ENCODE measurements at places on chromosomes 7 and 10. TPM values are rescaled to one million over a fixed set of nuclear protein-coding genes. Genes with fewer than 3 reads are reported as not detected.

DNA sequence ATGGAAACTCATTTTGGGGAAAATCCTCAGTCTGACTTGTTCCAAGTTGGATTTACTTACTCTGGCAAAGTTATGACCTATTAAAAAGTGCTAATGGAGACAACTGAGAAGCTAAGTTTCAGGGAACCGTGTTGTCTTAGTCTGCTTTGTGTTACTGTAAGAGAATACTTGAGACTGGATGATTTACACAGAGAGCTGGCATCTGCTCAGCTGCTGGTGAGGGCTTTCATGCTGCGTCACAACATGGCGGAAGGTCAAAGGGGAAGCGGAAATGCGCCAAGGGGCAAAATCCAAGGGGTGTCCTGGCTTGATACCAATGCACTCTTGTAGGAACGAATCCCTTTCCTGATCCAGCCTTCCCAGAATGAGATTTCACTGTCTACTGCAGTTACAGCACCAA is 46.4 kb downstream of the MTURN start:
- H3K4me3 ChIP-seq, result no peak overlapping the region
- no peaks in the 10 kb centered on the region for H3K36me3 ChIP-seq
- no peak for DNase-seq
- H3K27ac ChIP-seq, result peak overlapping the region; percentile 92
- no peaks in the 10 kb centered on the region for H3K27me3 ChIP-seq

DNA sequence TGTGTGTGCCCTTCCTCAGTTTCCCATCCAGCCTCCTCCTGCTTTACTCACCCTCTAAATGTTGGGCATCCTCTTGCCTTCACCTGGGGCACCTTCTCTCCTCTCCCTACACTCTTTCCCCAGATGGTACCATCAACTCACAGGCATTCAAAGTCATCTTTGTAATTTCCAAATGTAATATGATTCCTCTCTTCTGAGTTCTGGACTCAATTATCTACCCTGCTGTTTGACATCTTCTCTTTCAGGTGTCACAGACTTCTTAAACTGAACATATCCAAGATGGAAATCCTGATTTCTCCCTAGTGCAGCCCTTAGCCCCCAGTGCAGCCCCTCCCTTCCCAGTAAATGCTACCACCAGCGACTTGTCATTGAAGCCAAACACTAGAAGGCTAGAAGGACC is 422.8 kb downstream of the KCNMA1 start:
- no peak for DNase-seq
- H3K4me3 ChIP-seq, result no peak overlapping the region
- no peak overlapping the region for H3K27ac ChIP-seq
- peaks cover 1% of the 10 kb centered on the region for H3K4me1 ChIP-seq
- no peaks in the 10 kb centered on the region for H3K27me3 ChIP-seq

PAX2 gene
- total RNA-seq, result not detected

DNA sequence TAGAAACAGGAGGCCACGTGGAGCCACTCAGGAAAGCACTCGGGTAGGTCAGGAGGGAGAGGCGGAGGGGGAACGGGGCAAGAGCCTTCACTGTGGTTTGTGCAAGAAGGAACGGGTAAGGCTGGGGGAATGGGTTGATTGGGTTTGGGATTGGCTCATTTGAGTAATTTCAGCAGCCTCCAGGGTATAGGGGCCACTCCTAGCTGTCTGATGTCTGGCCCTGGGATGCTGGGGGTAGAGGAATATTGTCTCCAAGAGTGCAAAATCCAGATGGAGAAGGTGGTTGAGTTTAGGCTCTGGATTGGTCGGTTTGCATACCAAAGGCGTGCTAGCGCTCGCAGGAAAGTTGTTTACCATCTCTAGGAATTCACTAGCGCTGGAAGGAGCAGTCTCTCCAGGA is 47.2 kb downstream of the MYL10 start:
- H3K36me3 ChIP-seq, result no peaks in the 10 kb centered on the region
- no peaks in the 10 kb centered on the region for H3K4me1 ChIP-seq
- H3K27ac ChIP-seq, result no peak overlapping the region
- no peak overlapping the region for H3K4me3 ChIP-seq

OR9A2 gene
- not detected for total RNA-seq

PRLHR gene
- total RNA-seq, result not detected

- no peak overlapping the region for H3K4me3 ChIP-seq
- no peaks in the 10 kb centered on the region for H3K36me3 ChIP-seq
- H3K27ac ChIP-seq, result no peak overlapping the region
- DNase-seq, result no peak
- H3K4me1 ChIP-seq, result no peaks in the 10 kb centered on the region
- no peaks in the 10 kb centered on the region for H3K27me3 ChIP-seq
Observed at GRCh38 chr10:23604613-23605012, 165.7 kb downstream of the OTUD1 start.

DNA sequence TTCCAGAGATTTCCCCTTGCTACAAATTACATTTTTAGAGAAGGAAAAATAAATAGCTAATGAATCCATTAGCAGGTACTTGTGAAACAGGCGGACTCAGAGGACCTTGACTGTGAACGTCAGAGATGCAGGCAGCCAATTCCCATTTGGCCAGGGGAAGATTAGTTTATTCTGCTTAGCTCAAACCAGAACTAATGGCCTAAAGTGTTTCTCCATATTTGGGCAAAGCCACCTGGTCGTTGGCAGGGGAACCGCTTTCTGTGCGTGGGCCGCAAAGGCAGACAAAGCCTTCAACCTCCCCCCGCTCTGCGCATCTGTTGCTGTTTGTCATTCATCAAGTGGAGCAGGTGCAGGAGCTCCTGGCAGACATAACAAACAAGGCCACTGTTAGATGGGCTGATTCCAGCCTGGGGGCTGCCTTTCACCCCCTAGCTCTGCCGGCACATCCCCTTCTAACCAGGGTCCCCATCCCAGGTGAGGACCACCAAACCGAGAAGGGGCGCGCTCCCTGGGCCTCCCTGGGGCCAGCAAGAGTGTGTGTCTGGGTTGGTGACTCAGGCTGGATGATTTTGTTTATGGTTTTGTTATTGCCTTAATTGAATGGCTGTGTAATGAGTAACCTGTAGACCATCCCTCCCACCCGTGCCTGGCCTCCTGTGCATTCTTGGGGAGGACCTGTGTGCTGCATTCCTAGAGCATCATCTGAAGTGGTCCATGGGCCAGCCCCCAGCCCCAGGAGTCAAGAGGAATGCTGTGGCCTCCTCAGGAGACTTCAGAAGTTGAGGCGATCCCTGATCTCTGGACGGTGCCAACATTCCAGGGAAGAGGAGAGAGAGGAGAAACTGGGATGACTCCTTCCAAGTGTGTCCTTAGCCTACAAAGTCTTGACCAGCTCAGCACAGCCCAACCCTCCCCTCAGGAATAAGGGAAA is 14.5 kb upstream of the CPA1 start:
- no peaks in the 10 kb centered on the region for H3K36me3 ChIP-seq
- no peak overlapping the region for H3K4me3 ChIP-seq
- H3K27me3 ChIP-seq, result no peaks in the 10 kb centered on the region

- H3K4me1 ChIP-seq, result no peaks in the 10 kb centered on the region
- DNase-seq, result no peak
- H3K27ac ChIP-seq, result no peak overlapping the region
- H3K4me3 ChIP-seq, result no peak overlapping the region
- no peaks in the 10 kb centered on the region for H3K36me3 ChIP-seq
Observed at GRCh38 chr7:90579181-90579688, 16.9 kb upstream of the CDK14 start.

ZMIZ2 gene
- 15.9 TPM for total RNA-seq

PRF1 gene
- 0.18 TPM for total RNA-seq

DNA sequence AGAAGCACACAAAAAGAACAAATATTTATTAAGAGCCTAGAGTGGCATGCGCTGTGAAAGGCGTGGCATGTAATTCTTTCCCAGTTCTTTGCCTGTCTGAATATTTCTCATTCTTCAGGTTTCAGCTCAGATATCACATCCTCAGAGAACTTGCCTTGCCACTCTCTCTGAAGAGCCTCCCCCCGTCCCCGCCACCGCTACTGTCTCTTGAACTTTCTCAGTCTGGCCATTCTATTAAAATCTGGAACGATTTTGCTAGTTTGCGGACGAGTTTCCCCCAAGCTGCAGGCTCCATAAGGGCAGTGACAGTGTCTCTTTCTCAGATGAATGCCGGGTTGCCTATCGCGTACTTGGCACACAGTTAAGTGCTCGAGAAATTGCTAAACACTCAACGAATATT is 787 bp upstream of the PLEKHA1 start:
- peak overlapping the region; percentile 91 for H3K27ac ChIP-seq
- no peaks in the 10 kb centered on the region for H3K27me3 ChIP-seq
- no peak for DNase-seq
- no peaks in the 10 kb centered on the region for H3K36me3 ChIP-seq
- peak overlapping the region; percentile 96 for H3K4me3 ChIP-seq
- peaks cover 31% of the 10 kb centered on the region for H3K4me1 ChIP-seq

GRCh38 chr7:143463556-143463955 is 14.1 kb upstream of the TAS2R41 start:
- no peaks in the 10 kb centered on the region for H3K27me3 ChIP-seq
- no peak overlapping the region for H3K4me3 ChIP-seq
- no peak overlapping the region for H3K27ac ChIP-seq

MOGAT3 gene
- not detected for total RNA-seq

DCLRE1C gene
- 3.0 TPM for total RNA-seq

DNA sequence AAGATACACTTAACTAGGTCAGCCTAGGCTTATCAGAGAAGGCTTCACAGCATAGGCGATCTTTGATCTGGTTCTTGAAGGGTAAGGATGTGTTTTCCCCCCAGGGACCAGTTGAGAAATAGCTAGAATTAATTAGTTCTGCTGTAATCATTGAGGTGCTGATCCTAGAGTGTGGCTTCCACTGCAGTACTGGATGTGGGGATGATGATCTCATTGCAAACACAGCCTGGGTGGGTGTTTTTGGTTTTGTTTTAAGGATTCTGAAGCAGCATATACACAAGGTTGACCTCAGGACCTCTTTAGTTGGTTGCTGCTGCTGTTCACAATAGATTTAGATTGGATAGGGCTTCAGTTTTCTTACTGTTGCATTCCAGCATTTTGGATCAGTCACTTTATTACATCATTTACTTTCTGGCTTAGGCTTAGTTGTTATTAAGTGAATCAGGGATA is 159.7 kb downstream of the AUTS2 start:
- DNase-seq, result no peak
- peaks cover 11% of the 10 kb centered on the region for H3K4me1 ChIP-seq
- H3K27me3 ChIP-seq, result no peaks in the 10 kb centered on the region
- H3K36me3 ChIP-seq, result no peaks in the 10 kb centered on the region
- H3K4me3 ChIP-seq, result no peak overlapping the region
- H3K27ac ChIP-seq, result no peak overlapping the region

- H3K27ac ChIP-seq, result no peak overlapping the region
- no peak overlapping the region for H3K4me3 ChIP-seq
- H3K4me1 ChIP-seq, result peaks cover 3% of the 10 kb centered on the region
- peaks cover 3% of the 10 kb centered on the region for H3K36me3 ChIP-seq
Observed at GRCh38 chr7:141563956-141564623, 12.9 kb downstream of the AGK start.

GRCh38 chr10:125080984-125081383 is 79.4 kb downstream of the CTBP2 start:
- peaks cover 81% of the 10 kb centered on the region for H3K4me1 ChIP-seq
- H3K27ac ChIP-seq, result peak overlapping the region; percentile 91
- no peak for DNase-seq
- H3K4me3 ChIP-seq, result no peak overlapping the region
- no peaks in the 10 kb centered on the region for H3K27me3 ChIP-seq
- no peaks in the 10 kb centered on the region for H3K36me3 ChIP-seq

CUTC gene
- 85.2 TPM for total RNA-seq

GTF2IRD2 gene
- 39.1 TPM for total RNA-seq

OR2A2 gene
- not detected for total RNA-seq

- DNase-seq, result no peak
- no peak overlapping the region for H3K4me3 ChIP-seq
- H3K4me1 ChIP-seq, result peaks cover 19% of the 10 kb centered on the region
- peak overlapping the region; percentile 25 for H3K27ac ChIP-seq
- no peaks in the 10 kb centered on the region for H3K36me3 ChIP-seq
- no peaks in the 10 kb centered on the region for H3K27me3 ChIP-seq
Observed at GRCh38 chr10:70227548-70228320, 5.5 kb downstream of the PPA1 start.

PRKAR2B gene
- total RNA-seq, result 6.0 TPM

KCNK18 gene
- total RNA-seq, result not detected

DNA sequence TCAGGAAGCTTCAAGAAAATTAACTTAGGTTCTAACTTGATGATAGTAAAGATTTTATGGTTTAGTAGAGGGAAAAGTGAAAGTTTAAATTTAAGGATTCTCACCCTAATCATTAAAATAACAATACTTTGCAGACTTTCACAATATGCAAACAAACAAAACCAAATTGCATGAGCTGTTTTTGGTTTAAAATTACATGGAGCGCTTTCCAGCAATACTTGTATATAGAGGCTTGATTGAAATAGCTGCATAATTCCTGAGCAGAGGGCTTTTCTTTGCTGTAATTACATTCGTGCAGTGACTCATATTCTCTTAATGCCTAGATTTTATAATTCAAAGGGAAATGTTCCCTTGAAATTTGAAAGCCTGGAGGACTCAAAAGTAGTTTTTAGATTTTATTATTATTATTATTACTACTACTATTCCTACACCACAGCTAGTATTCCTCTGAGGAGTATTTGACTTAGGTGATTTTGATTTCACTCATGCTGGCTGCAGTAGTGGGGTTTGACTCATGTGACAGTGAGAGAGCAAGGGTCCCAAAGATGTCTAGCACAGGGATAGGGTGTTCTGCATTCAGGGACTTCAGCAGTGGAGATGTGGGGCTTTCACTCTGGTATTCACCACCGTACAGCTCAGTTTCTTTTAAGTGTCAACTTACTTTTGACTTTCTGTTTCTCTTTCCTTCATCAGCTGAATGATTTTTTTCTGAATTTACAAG is 138.1 kb downstream of the ADAM22 start:
- no peaks in the 10 kb centered on the region for H3K27me3 ChIP-seq
- H3K36me3 ChIP-seq, result no peaks in the 10 kb centered on the region
- no peak for DNase-seq
- H3K4me1 ChIP-seq, result no peaks in the 10 kb centered on the region

GRCh38 chr10:7788639-7789286 is 786 bp downstream of the ATP5F1C start:
- no peaks in the 10 kb centered on the region for H3K27me3 ChIP-seq
- H3K4me1 ChIP-seq, result peaks cover 58% of the 10 kb centered on the region
- H3K4me3 ChIP-seq, result peak overlapping the region; percentile 94
- DNase-seq, result no peak
- peak overlapping the region; percentile 94 for H3K27ac ChIP-seq
- no peaks in the 10 kb centered on the region for H3K36me3 ChIP-seq

GRCh38 chr7:30688718-30689221 is 6.5 kb upstream of the CRHR2 start:
- no peak overlapping the region for H3K4me3 ChIP-seq
- no peaks in the 10 kb centered on the region for H3K27me3 ChIP-seq
- H3K4me1 ChIP-seq, result peaks cover 5% of the 10 kb centered on the region
- H3K27ac ChIP-seq, result no peak overlapping the region
- no peaks in the 10 kb centered on the region for H3K36me3 ChIP-seq
- DNase-seq, result no peak
